Stimulated activated CD8-positive, alpha-beta memory T cell treated with anti-CD3 and anti-CD28 coated beads, Interleukin-4, amount 100 ng/mL, for 24 hours (primary cell): ENCODE measurements at places on chromosomes 12 and 14.

- DNase-seq, result no peak
These were observed 100.2 kb upstream of the ALX1 start for GRCh38 chr12:85179680-85180270.

- DNase-seq, result no peak
These were observed 5.3 kb upstream of the HECTD1 start for GRCh38 chr14:31212893-31213292.

- DNase-seq, result no peak
These were observed 29.4 kb downstream of the TMPO start for GRCh38 chr12:98544751-98545150.

DNA sequence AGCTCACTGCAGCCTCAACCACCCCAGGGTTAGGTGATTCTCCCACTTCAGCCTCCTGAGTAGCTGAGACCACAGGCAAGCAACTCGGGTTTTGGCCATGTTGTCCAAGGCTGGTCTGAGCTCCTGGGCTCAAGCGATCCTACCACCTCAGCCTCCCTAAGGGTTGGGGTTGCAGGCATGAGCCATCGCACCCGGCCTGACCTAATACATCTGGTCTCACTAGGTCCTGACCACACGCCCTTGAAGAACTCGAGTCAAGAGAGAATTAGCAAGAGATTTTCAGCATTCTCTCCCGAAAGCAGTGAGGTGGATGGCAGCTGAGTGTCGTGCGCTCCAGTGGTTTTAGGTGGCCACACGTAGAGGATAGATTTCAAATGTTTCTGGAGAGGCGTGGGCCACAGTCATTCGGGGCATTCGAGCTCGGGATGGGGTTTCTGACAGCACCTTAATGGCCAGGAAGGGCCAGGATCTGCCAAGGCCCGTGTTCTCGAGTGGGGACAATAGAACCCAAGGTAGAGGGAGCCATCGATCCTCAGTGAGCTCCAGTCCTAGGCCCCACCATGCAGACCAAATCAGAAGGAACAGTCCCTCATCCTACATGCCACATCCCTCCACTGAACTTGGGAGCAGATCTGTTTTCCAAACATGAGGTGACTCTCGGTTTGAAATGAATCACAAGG is 193.1 kb downstream of the ALG10 start:
- DNase-seq, result no peak

- no peak for DNase-seq
These were observed 113.1 kb upstream of the CCND2 start for GRCh38 chr12:4160314-4161040.

GRCh38 chr12:12086362-12086761 is 15.6 kb downstream of the BCL2L14 start:
- DNase-seq, result no peak

DNA sequence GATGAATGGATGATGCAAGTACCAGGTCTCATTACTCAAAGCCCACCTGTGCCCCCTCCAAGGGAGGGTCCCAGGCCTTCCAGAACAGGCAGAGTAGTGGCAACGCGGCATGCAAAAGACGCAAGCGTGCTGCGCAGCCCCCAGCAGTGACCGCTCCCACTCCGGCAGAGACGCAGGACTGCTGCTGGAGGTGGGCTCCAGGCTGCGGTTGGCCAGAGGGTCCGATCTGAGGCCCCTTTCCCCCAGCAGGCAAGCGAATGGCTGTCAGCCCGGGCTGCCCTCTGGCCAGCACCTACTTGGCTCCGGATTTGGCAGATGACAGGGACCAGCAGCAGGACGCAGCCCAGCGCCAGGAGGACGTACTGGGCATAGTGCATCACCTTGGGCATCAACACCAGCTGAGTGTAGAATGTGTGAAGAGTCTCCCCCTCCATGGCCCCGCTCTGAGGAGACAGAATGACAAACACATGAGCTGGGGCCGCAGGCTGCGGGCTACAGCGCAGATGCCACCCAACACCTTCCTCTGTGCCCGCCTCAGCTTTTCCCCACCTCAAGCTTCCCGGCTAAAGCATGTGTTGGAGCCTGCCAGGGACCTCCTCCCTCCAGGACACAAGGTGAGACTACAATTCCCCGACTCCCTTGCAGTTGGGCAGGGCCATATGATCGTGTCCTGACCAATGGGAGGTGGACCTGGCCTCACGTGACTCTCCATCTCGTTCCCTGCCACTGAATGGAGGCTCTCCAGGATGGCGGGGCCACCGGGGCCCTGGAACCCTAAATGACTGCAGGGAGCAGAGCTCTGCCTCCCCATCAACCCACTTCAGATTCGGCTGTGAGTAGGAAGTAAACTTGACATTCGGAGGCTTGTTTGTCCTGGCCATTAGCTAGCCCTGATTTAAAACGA is 77.4 kb downstream of the SCARB1 start:
- no peak for DNase-seq

GRCh38 chr14:39351708-39352107 is 80.5 kb downstream of the FBXO33 start:
- DNase-seq, result no peak

DNA sequence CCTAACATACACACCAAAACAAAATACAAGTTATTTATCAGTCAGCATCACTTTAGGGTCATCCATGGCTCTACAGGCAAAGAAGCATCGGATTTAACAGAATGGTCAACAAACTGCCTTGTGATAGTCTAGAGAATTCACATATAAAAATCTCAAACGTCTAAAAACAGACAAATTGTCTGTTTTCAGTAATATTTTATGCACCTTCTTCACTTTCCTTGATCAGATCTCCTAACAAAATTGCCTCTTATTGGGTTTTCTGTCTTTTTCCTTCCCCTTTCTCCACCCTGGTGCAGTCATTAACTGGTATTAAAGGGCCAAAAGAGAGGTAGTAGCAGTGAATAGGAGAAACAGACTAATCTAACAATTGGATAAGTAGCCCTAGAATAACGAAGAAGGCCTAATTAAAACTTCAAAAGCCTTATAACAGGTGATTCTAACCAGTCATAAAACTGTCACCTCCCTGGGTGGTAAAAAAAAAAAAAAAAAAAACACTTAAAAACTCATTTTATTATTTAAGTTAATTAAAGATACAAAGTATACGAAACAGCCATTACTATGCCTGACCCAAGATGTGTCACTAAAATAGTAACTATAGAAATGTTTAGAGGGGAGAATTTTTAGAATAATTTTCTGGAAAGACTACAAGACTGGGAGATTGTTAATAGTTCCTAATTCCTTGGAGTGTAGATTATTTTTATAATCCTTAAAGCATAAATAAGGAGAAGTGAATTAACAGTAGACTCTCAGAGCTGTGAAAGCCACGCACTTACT is 1.5 kb downstream of the KIF21A start:
- DNase-seq, result no peak

GRCh38 chr14:77301103-77301502 is 19.6 kb downstream of the POMT2 start:
- DNase-seq, result peak; percentile 28

GRCh38 chr12:51625370-51625769 is 34.3 kb downstream of the SCN8A start:
- DNase-seq, result no peak

GRCh38 chr12:127934409-127934808 is 332.6 kb upstream of the TMEM132C start:
- no peak for DNase-seq
